ENCODE measurements at places on chromosomes 6 and 20.

- DNase-seq = no peak
Measured at GRCh38 chr20:43941476-43942200, 27.0 kb downstream of the TOX2 start.

DNA sequence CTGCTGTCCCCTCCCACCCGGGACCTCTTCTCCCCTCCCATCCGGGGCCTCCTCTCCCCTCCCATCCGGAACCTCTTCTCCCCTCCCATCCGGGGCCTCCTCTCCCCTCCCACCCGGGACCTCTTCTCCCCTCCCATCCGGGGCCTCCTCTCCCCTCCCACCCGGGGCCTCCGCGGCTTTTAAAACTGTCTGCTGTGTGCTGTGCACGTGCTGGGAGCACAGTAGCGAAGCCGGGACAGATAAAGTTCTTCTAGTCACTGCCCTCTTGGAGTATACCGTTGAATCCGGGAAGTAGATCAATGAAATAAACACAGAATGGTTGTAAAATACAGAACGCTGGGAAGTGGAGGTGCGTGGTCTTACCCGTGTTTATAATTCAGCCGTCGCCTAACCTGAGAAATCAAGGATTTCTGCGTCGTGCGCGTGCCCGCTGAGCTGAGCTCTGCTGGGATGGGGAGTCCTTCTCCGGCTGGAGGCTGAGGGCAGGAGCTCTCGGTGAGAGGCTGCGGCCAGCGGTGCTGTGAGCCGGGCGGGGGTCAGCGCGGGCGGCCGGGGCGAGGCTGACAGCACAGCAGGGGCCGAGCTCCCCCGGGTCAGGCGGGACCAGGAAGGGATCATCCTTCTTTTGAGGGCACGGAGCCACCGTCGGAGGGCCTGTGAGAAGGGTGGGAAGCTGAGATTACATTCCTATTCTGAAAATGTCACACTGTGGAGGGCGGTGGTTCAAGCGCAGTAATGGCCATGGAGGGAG lies 19.6 kb upstream of the KIF25 start:
- DNase-seq = no peak

GRCh38 chr6:154602708-154603107 lies 92.2 kb upstream of the CNKSR3 start:
- no peak for DNase-seq

- no peak for DNase-seq
Measured at GRCh38 chr20:3146732-3147341, 12.8 kb downstream of the FASTKD5 start.

GRCh38 chr20:50185426-50185825 lies 5.2 kb upstream of the CEBPB start:
- DNase-seq = no peak
